ENCODE measurements at places on chromosomes 3 and 15.
A peak's percentile ranks its signal among the peaks of the same experiment; 100 is the strongest.

DNA sequence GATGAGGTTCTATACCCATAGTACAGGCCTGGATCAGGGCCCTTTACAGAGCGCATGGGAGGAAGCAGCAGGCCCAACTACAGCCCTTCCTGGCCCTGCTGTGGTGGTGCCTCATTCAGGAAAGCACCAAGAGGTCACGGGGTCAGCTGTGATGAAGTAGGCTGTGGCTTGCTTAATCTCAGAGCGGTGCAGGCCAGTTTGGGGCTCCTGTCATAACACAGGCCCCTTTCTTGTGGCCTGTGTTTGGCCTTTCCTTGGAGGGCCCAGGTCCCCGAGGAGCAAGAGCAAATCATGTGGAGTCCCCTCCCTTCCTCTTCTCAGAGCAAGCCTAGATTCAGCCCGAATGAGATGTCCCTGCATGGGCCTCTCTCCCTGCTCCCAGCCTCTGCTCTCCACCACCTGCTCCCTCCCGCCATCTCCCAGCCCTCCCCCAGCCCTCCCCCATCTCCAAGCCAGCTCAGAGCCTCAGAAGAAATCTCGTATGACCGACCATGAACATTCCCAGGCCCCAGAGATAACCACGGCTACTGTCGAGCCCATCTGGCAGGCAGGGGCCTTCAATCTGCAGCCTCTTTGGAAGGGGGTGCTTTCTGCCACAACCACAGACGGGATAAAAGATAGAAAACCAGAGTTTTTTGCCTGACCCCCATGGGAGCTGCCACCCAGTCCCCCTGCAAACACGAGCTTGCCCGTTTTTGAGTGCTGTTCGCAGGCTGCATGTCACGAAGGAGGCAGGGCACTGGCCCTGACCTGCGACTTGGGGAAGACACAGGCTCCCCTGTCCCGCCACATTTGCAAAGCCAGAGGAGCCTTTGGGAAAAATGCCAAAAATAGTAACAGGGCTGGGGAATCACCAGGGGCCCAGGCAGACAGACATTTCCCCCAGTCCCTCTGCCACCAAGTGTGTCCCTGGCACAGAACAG, 32.3 kb upstream of the DUSP7 start:
- peak; percentile 92 for DNase-seq

- DNase-seq, result no peak
These were observed 19.0 kb upstream of the DIPK2A start for GRCh38 chr3:143952569-143953072.

DNA sequence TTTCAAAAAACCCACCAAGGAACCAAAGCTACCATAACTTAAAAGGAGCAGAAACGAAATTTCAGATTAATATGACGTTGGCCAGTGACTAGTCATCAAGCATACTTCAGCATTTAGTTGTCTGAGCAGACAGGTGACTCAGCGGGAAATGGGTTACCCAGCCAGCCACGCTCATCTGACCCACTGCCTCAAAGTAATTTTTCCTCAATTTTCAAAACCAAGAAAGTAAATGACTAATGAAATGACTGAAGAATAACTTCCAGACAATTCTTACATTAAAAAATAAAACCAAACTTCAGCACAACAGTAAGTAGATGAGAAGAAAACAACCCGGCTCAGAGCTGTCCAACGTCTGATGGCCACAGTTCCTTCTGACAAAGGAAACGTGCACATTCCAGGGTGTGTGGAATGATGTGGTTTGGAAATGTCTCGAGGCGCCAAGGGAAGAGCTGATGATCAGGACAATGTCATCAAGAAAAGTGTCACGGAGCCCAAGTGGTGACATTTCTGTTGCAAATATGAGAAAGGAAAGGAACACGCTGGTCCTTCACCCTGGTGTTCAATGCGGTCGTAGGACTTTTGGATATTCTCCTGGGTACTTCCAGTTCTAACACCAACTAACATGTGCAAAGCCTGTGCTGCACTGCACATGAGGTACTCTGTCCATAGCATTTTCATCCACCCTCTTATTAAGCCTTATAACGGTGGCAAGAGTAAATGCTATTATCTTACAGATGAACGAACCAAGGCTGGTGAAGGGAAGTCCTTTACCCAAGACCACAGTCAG, 79.1 kb downstream of the FOXP1 start:
- peak; percentile 86 for DNase-seq

GRCh38 chr3:189353988-189354889, 182.5 kb downstream of the TPRG1 start:
- DNase-seq, result no peak

DNA sequence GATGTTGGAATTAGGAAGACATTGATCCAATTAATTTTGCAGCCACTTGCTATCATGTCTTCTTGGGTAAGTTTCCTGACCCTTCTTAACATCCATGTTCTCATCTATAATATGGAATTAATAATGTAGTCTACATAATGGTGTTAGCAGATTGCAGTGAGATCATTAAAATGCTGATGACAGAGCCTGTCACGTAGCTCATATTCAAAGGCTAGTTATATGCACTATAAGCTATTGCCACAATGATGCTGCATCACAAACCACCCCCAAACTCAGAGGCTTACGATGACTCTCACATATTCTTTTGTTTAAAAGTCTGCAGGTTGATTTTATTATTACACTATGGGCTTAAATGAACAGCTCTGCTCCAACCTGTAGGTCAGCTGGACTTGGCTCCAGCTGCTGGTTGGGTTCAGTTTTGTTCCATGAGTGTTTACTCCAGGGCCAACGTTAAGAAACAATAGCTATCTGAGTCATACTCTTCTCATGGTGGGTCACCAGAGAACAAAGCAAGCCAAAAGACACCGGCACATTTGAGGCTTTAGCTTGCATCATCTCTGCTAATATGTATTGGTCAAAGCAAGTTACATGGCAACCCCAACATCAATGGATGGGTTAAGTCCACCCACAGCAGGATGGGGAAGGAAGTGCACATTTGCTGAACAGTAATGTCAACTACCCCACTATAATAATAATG, 250.0 kb upstream of the SLCO3A1 start:
- no peak for DNase-seq

GRCh38 chr3:14467814-14468620, 65.6 kb downstream of the SLC6A6 start:
- peak; percentile 92 for DNase-seq

DNA sequence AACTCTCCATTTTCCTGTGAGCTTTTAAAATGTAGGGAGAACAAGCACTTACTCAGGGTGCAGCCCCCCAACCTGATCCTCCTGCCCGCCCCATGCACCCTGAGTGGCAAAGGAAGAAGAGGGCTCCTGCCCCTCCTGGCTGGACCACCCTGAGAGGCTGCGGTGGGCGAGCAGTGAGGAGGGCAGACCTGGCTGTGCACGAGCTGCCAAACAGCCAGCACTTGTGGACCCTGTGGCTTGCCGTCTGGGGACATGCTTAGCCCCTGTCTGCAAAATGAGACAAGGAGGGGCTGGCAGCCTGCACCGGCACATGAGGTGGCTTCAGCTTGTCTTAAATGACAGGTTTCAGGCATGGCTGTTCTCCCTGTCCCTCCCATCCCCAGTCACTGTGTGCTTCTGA, 18.6 kb downstream of the ATP10A start:
- DNase-seq, result no peak

DNA sequence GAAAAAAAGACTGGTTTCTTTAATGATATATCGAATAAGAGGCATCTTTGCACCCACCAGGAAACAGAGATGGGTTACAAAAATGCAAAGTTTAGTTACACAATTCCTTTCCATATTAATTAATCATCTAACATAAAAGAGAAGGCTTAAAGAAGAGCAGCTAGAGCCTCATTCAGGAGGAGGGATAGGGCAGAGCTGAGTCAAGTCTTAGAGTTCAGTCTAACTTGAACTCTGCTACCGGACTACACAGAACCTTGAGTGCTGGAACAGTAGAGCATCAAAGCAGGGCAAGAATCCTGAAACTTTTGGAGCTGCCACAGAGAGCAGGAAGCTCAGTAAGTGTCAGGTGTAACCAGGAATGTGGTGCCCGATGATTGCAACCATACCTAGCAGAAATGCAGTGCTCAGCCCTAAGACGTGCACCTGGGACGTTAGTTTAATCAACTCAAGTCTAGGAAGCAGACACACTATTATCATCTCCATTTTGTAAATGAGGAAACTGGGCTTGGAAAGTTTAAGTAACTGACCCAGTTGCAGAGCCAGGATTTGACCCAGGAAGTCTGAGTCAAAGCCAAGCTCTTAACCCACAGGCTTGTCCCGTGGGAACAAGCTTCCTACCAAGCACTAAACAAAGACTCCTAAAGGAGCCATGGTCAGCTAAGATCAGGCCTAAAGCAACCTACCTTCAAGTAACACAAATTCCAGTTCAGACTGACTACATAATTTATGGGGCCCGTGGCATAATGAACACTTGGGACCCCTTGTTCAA, 187.4 kb downstream of the FOXP1 start:
- DNase-seq, result peak; percentile 21

GRCh38 chr15:31084176-31084575, 17.3 kb downstream of the TRPM1 start:
- no peak for DNase-seq

DNA sequence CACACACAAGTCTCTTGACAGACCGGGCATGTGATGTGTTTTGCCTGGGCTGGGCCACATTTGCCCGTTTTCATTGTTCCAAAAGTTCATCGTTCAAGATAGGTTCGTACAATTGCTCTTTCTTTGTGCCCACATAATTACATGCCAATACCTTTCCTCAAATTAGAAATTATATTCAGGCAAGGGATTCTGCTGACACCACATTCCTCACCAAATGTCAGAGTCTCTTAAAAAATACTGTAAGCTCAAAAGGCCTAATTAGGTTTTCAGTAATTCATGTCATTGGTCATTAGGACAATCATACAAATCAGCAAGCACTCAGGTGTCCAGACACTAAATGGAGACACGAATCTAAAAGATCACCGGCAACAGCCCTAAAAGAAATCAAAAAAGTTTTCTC, 215.3 kb downstream of the ALCAM start:
- no peak for DNase-seq
